ENCODE measurements at places on chromosomes 13 and 19. TPM values are rescaled to one million over a fixed set of nuclear protein-coding genes. Genes with fewer than 3 reads are reported as not detected.

CGB2 gene
- not detected for total RNA-seq

STOML3 gene
- not detected for total RNA-seq

PABPC3 gene
- 0.29 TPM for total RNA-seq

ZNF160 gene
- total RNA-seq, result 65.1 TPM

ZNF600 gene
- total RNA-seq, result 23.0 TPM

PNMA8A gene
- 6.4 TPM for total RNA-seq

GRK1 gene
- total RNA-seq, result not detected

ZNF296 gene
- 5.1 TPM for total RNA-seq

GPR4 gene
- 5.1 TPM for total RNA-seq

RELB gene
- total RNA-seq, result 16.9 TPM

NHLRC3 gene
- total RNA-seq, result 36.7 TPM

NEK5 gene
- 0.23 TPM for total RNA-seq

BBC3 gene
- total RNA-seq, result 9.9 TPM

GRIK5 gene
- total RNA-seq, result 6.9 TPM

MYPOP gene
- total RNA-seq, result 5.5 TPM

WTIP gene
- 14.9 TPM for total RNA-seq

SIGLEC5 gene
- 1.2 TPM for total RNA-seq

ZSCAN1 gene
- 2.3 TPM for total RNA-seq

TGDS gene
- 11.5 TPM for total RNA-seq

ENOX1 gene
- total RNA-seq, result 7.1 TPM

DHDH gene
- not detected for total RNA-seq

ZNF888 gene
- 52.4 TPM for total RNA-seq

CCL25 gene
- total RNA-seq, result not detected

CACNG7 gene
- not detected for total RNA-seq

LSR gene
- 55.2 TPM for total RNA-seq

CPB2 gene
- not detected for total RNA-seq

CD33 gene
- total RNA-seq, result 4.0 TPM

MEF2B gene
- 4.4 TPM for total RNA-seq

ACP5 gene
- 19.9 TPM for total RNA-seq

PALM3 gene
- 24.1 TPM for total RNA-seq

COLGALT1 gene
- 66.3 TPM for total RNA-seq

TNNI3 gene
- not detected for total RNA-seq

FGF9 gene
- total RNA-seq, result 1.5 TPM

ISOC2 gene
- total RNA-seq, result 48.4 TPM

KLK5 gene
- not detected for total RNA-seq

ZNF383 gene
- total RNA-seq, result 13.7 TPM

CEACAM4 gene
- 2.4 TPM for total RNA-seq

TEX26 gene
- total RNA-seq, result not detected

PALM gene
- 26.0 TPM for total RNA-seq

FPR1 gene
- total RNA-seq, result 4.3 TPM

BLVRB gene
- 62.6 TPM for total RNA-seq

CD22 gene
- total RNA-seq, result 4.2 TPM

ATCAY gene
- total RNA-seq, result 4.9 TPM

DDX49 gene
- 34.4 TPM for total RNA-seq

DACT3 gene
- total RNA-seq, result 25.6 TPM

NXNL1 gene
- not detected for total RNA-seq

ZNF610 gene
- total RNA-seq, result 6.9 TPM

PPM1N gene
- 1.4 TPM for total RNA-seq

SMIM7 gene
- 117 TPM for total RNA-seq

NLRP9 gene
- not detected for total RNA-seq

CDK8 gene
- 18.0 TPM for total RNA-seq

EDDM13 gene
- total RNA-seq, result not detected

PRODH2 gene
- not detected for total RNA-seq

RASAL3 gene
- 3.9 TPM for total RNA-seq

CERS4 gene
- 49.8 TPM for total RNA-seq

HIPK4 gene
- 0.34 TPM for total RNA-seq
